ENCODE measurements at places on chromosomes 5 and 9. TPM values are rescaled to one million over a fixed set of nuclear protein-coding genes. Genes with fewer than 3 reads are reported as not detected.

MSX2 gene
- not detected for total RNA-seq

SREK1 gene
- total RNA-seq: 69.9 TPM

- peaks cover 8% of the 10 kb centered on the region for H3K27me3 ChIP-seq
- H3K27ac ChIP-seq: no peak overlapping the region
- no peak overlapping the region for H3K4me3 ChIP-seq
- no peaks in the 10 kb centered on the region for H3K36me3 ChIP-seq
- DNase-seq: no peak
Measured at GRCh38 chr9:126166291-126166690, 160.3 kb upstream of the MVB12B start.

GRCh38 chr9:93017621-93018020, 40.9 kb upstream of the SUSD3 start:
- no peak for DNase-seq
- H3K27me3 ChIP-seq: no peaks in the 10 kb centered on the region
- H3K27ac ChIP-seq: no peak overlapping the region
- H3K4me3 ChIP-seq: no peak overlapping the region

DNA sequence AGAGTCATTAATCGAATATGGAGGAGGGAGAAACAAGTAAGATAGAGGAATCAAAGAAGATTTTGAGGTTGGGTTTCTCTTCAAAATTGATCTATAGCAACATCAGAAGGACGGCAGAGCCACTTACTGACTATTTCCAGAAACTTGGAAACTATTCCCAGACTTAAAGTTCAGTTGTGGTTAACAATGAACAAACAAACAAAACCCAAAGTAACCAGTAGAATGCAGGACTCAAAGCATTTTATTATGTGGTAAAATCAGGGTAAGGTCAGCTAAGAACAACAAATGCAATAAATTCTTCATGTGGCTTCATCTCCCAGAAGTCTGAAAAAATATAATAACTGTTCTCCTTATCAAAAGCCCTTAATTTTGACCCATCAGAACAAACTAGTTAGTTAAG, 54.9 kb upstream of the OSMR start:
- no peak overlapping the region for H3K27ac ChIP-seq
- no peaks in the 10 kb centered on the region for H3K36me3 ChIP-seq
- no peak for DNase-seq
- H3K4me3 ChIP-seq: no peak overlapping the region
- H3K27me3 ChIP-seq: peaks cover 11% of the 10 kb centered on the region
- no peaks in the 10 kb centered on the region for H3K4me1 ChIP-seq
